ENCODE measurements at places on chromosomes 11 and 22. TPM values are rescaled to one million over a fixed set of nuclear protein-coding genes. Genes with fewer than 3 reads are reported as not detected.

DNA sequence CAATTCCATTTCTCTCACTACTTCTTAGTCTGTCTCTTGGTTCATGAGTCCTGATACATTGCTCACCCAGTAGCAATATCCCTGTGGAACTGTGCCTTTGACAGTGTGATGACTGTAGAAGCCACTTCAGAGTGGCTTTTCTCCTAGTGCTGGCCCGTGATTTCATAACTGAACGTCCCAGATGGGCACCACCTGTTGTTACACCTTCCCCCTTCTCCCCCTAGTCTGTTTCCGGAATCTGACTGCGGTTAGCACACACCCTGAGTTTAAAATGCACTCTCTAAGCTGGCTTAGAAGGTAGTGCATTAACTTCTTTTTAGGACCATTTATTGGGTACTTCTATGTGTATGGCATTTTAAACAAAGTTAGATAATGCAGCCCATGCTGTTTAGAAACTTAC lies 83.0 kb downstream of the ALX4 start:
- no peak for DNase-seq

GRCh38 chr11:71304045-71304444 lies 51.7 kb upstream of the SHANK2 start:
- no peak for DNase-seq

PELI3 gene
- total RNA-seq: 8.2 TPM

SLC5A1 gene
- 0.58 TPM for total RNA-seq

DNA sequence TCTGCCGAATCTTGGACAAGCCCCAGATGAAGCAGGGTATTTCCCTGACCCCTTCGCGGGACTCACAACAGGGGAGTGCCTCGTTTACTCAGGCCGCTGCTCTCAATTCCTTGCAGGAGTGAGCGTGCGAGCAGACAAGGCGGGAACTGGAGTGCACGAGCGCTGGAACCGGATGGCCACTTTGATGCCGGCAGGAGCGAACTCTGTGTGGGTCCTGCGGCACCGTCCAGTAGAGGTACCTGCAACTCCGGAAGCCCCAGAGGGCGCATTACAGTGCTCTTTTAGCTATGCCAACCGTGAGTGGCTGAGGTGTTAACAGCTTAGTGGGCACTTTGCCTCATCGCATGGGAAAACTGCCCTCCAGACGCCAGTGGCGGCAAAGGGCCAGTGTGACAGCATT lies 182.3 kb upstream of the ANO3 start:
- no peak for DNase-seq

DNA sequence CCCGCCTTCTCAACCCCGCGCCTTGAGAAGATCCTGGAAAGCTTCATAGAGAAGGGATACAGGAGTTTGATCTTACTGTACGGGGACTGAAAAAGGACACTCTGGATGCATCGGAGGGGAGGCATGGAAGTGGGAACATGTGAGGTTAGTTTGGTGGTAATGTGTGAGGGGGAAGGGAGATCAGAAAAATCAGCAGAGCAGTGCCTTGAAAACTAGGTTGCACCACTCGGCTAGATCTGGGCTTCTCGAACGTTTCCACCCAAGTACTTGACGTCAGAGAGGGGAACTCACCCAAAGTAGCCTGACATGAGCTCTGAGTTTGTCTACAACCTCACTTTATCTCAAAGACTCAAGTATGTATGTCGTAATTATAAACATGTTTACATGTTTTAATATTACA lies 14.5 kb downstream of the USP35 start:
- DNase-seq: no peak

GRCh38 chr11:122246874-122247273 lies 130.9 kb upstream of the BLID start:
- peak; percentile 25 for DNase-seq

GRCh38 chr11:15885854-15886253 lies 470.5 kb downstream of the SOX6 start:
- no peak for DNase-seq
